ENCODE measurements at places on chromosomes 4 and X.

- no peak for DNase-seq
Observed at GRCh38 chr4:85790582-85790981, 315.6 kb downstream of the ARHGAP24 start.

DNA sequence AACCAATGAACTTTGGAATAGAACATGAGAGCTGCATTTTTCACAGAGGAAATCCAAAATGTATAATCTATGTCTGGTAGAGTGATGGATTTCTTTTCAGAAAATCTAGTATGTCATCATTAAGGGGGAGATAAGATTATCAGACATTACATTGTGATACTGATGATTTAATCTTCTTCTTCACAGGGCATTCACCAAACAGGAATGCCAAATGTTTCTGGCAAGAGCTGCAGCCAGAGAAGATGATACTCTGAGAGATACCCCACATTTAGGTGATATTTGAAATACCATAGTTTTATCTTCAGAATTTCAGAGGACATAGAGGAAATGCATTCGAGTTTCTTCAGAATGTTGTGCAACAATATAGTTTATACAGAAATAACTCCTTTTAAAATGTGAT lies 1523.7 kb upstream of the ADGRL3 start:
- no peak for DNase-seq

DNA sequence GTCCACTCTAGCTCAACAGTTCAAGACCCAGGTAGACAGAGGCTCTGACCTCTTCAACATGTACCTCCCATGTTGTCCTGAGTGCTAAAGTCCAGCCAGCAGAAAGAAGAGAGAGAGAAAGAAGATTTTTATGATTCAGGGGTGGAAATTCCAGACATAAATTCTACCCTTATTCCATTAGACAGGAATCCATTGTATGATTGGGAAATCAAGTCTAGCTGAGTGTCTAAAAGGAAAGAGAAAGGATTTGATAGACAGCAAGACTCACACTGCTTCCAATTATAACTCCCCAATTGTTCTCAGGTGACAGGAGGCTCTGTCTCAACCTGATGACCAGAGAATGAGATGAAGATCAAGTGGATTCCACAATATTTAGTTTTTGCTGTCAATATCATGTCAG lies 27.9 kb upstream of the PGM2 start:
- DNase-seq, result no peak

DNA sequence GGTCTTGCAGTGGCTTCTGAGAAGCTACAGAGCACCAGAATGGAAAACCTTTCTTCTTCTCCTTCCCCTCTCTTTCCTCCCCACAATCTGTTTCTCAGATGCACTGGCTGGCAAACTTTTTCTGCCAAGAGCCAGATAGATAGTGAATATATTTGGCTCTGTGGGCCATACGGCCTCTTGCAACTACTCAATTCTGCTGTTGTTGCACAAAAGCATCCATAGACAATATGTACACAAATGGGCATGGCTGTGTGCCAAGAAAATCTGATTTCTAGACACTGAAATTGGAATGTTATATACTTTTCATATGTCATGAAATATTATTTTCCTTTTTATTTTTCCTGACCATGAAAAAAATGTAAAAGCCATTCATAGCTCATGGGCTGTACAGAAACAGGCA lies 3.1 kb downstream of the PHEX start:
- DNase-seq, result no peak

DNA sequence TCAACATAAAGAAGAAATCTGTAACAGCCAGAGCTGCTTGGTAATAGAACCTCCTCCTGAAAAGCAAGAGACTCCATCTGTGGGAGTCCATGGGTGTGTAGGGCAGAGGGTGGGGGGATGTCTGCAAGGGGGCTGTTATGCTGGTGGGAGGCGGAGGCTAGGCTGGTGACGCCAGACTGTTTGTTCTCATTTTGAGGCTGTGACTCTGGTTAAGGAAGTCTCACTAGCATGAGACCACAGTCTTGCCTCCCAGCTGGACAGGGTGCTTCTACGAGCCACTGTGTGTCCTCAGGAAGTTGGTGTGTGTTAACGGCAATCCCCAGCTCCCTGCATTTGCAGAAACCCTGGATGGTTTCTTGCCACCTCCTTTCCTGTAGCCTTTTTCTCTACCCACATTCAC lies 79.8 kb downstream of the NSUN7 start:
- DNase-seq, result no peak

DNA sequence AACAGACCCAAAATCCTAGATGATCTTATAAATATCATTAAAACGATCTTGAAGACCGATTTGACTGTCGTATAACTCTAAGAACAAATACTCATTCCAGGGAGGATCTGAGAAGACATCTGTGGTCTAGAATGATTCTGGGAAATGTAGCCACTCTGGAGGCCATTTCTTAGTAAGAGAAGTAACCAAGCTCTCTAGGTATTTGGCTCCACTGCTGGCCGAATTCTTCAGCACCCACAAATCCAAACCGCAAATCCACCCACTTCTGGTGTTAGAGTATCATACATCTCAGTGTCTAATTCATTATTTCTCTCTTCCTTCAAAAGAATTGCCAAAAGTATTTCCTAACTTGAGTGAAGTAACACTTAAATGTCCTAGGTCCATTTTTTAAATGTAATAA lies 23.9 kb downstream of the KLHL5 start:
- no peak for DNase-seq

DNA sequence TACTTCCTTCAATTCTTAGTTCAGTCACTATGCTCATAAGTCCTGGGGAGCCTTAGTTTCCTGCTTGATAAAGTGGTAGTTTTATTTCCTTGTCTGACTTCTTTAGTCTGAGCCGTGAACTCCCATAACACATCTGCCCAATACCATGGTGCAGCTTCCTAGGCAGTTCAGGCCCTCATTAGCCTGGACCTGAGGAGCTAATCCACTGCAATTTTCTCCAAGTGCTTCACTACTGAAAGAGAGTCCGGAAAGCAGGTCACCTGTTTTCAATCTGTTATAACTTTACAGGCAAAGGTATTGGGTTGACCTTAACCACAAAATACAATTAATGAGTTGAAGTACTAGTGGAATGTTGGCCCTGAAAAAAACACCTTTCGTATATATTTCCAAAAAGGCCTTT lies 245.4 kb upstream of the BOD1L1 start:
- DNase-seq, result no peak

DNA sequence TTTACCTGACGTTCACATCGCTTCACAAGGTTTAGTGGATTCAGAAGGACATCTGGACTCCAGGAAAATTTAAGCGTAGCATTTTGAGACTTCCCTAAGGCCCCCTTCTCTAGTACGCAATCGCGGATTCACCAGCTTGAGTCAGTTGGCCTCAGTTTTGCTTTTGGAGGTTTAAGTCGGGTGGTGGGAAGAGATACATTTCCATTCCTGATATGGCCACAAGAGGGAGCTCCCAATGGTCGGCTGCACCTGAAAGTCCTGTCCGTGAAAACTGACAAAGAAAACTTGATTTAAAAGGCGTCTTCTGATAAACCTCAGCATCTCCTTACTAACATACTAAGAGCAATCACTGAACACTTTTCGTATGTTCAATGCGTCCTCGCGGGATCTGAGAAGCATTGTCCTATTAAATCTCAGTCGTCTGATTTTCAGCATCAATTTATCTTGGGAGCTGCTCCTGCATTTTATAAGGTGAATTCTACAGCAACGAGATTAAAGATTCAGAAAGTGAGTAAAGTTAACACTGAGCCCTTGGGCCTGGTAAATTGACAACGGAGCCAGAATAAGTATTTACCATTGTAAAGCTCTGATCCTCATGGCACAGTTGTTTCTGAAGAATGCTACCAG lies 50.6 kb downstream of the LGI2 start:
- DNase-seq, result no peak

DNA sequence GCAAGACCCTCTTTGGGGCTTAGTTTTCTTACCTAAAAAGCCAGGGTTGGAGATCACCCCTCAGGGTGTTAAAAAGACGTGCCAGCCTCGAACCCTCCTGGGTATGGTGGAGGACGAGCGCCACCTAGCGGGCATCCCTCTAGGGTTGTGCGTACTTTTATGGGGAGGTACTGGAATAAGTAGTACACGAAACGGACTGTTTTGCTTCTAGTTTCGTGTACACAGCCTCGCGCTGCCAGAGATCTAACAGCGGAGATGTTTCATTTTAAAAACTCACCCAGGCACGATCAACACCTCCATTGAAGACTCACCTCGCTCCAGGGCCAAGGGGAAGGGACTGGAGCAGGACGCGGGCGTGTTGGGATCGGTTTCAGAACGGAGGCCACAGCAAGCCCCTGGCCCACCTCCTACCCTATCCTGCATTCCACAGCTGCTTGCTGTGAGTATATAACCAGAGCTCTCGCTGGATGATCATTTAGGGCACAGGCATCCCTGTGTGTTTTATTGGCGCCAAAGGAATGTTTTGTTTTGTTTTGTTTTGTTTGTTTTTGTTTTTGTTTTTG lies 4.8 kb upstream of the NKX3-2 start:
- DNase-seq, result peak; percentile 59

- DNase-seq, result no peak
Observed at GRCh38 chr4:115484479-115484878, 371.1 kb upstream of the NDST4 start.

GRCh38 chrX:24203072-24203808 lies 53.7 kb downstream of the ZFX start:
- DNase-seq, result no peak

GRCh38 chr4:158750379-158750778 lies 18.4 kb upstream of the FNIP2 start:
- DNase-seq, result no peak

DNA sequence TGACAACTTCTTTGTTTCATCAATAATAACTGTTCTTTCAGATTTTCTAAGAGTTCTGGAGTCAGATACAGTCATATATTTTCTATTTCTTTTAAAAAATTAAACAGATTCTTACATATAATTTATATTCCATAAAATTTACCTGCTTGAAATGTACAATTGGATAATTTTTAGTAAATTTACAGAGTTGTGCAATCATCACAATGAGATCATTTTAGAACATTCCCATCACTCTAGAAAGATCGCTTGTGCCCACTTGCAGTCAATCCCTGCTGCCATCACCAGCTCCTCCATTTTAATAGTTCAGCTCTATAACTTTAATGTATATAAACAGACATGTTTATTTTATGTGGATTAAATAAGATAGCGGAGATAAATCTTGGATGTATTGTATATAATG lies 29.6 kb upstream of the PRSS48 start:
- no peak for DNase-seq

DNA sequence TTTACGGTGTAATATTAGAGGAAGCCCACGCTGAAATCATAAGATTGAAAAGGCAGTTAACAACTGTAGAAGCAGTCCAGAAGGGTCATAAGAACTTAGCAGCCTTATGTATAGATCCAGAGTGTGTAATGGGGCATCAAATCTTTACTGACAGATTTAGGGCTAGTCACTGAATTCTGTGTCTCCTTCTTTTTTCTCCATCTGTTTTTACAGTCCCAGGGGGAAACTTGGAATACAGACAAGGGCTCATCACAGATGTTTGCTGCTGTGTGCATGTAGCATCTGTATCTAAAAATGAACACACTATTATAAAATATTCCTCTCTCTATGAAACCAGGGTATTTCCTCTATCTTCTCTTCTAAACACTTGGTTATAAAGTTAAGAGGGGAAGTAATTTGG lies 43.9 kb downstream of the CYSLTR1 start:
- no peak for DNase-seq

- no peak for DNase-seq
Observed at GRCh38 chr4:40656201-40656863, 26.7 kb upstream of the RBM47 start.
